DMS 273 treated with DMSO at 0.1 percent for 48 hours (cell line): ENCODE measurements at places on chromosomes 2 and 18.
A peak's percentile ranks its signal among the peaks of the same experiment; 100 is the strongest.

- no peak for DNase-seq
Measured at GRCh38 chr2:20424300-20425290, 22.3 kb upstream of the RHOB start.

- no peak for DNase-seq
Measured at GRCh38 chr18:7677001-7677400, 109.9 kb downstream of the PTPRM start.

DNA sequence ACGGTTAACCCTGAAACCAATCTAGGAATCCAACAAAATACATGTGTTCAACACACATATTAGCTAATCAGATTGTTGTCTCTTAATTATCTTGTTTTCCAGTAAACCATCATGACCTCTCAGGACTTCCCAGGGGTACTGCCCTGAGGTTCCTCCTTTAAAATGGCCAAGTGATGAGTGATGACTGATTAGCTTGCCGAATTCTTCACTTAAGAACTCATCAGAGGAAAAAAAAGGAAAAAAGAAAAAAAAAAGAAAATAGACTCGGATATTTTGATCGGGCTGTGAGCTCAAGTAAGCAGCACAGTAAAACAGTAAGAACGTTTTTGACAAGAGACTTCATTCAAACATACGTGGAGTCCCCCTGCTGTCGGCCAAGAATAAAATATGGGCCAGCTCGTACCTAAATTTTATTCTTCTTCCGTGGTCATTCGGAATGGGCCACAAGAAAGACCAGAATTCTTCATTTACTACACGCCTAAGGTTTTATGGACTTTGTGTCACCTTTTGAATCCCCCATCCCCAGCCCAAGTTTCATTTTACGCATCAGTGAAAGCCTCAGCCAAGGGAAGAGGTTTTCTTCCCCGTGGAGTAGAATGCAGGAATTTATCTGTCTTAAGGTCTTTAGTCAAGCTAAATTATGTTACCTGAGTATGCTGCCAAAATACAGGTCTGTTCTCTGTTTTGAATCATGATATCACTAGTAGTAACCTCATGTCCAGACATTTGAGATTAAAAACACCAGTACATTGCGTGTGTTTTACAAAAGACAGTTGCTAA lies 40.5 kb downstream of the COLEC12 start:
- DNase-seq: no peak

DNA sequence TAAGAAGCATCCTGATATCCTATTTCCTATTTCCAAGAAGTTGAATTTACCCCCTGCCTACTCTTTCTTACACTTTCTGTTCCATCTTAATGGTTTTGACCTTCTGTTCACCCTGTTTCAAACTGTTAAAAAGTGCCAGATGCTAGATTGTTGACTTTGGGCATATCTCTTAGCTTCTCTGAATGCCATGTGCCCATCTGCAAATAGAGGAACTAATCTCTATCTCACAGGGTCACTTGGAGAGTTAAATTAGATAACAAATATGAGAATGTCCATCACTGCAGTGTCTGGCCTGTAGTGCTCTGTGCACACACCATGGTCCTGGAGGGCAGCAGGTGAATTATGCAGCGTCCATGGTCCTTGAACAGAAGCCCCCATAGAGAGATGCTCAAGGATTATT lies 83.8 kb downstream of the LRATD1 start:
- DNase-seq: no peak

- no peak for DNase-seq
Measured at GRCh38 chr2:206004004-206004693, 81.8 kb downstream of the INO80D start.

GRCh38 chr18:59323931-59324622 lies 5.6 kb upstream of the CPLX4 start:
- no peak for DNase-seq

GRCh38 chr2:202158796-202159195 lies 79.6 kb downstream of the SUMO1 start:
- DNase-seq: peak; percentile 1

GRCh38 chr2:163633291-163633690 lies 102.5 kb downstream of the FIGN start:
- no peak for DNase-seq

DNA sequence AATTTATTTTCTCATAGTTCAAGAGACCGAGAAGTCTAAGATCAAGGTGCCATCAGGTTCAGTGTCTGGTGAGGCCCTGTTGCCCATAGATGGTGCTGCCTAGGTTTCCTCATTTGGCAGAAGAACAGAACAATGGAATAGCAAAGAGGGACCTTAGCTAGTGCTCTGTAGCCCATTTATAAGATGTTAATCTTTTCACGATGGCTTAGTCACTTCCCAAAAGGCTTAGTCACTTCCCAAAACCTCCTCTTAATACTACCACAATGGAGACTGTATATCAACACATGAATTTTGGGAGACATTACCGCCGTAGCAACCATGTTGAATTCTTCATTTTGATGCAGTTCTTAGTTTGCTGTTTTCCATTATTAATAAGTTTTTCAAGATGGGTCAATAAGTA lies 246.3 kb upstream of the NRP2 start:
- DNase-seq: no peak

DNA sequence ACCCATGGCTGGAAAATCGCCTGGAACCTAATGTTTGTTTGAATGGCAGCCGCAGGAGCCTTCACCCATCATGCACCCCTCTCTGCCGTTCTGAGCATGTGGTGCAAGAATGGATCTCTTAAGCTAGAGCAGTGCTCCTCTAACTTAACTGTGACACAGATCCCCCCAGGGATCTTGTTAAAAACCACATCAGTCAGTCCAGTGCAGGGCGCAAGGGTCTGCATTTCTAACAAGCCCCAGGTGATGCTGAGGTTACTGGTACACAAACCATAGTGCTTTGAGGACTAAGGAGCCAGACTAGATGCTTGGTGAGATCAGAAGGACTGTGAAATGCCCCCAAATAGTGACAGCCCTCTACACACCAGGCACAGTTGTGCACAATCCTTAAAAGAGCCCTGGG lies 87.1 kb upstream of the KCTD1 start:
- no peak for DNase-seq

GRCh38 chr2:108118996-108119395 lies 120.8 kb upstream of the SULT1C3 start:
- DNase-seq: no peak

GRCh38 chr2:96727431-96727830 lies 12.4 kb downstream of the LMAN2L start:
- DNase-seq: no peak

- DNase-seq: no peak
Measured at GRCh38 chr18:70673831-70674230, 385.0 kb downstream of the SOCS6 start.

- DNase-seq: peak; percentile 98
Measured at GRCh38 chr18:44742718-44743311, 62.1 kb downstream of the SETBP1 start.

DNA sequence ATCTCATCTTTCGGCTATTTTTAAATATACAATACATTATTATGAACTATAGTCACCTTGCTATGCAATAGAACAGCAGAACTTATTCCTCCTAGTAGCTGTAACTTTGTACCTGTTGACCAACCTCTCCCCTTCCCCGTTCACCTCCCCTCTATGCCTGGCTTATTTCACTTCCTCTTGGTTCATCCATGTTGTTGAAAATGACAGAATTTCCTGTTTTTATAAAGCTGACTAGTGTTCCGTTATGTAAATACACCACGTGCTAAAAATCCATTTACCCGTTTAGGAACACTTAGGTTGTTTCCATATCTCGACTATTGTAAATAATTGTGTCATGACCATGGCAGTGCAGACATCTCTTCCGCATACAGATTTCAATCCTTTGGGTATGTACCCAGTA lies 10.3 kb downstream of the ALPI start:
- DNase-seq: no peak

DNA sequence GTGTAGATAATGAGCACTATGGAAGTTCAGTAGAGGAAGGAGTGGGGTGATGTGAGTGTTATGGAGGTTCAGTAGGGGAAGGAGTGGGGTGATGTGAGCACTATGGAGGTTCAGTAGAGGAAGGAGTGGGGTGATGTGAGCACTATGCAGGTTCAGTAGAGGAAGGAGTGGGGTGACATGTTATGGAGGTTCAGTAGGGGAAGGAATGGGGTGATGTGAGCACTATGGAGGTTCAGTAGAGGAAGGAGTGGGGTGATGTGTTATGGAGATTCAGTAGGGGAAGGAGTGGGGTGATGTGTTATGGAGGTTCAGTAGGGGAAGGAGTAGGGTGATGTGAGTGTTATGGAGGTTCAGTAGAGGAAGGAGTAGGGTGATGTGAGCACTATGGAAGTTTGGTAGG lies 116.3 kb upstream of the SMAD7 start:
- no peak for DNase-seq

- DNase-seq: no peak
Measured at GRCh38 chr2:65320946-65321345, 93.3 kb downstream of the ACTR2 start.

- DNase-seq: no peak
Measured at GRCh38 chr2:63587814-63588384, 378 bp downstream of the WDPCP start.

GRCh38 chr2:115161771-115162493 lies 719.5 kb downstream of the DPP10 start:
- peak; percentile 58 for DNase-seq

GRCh38 chr18:657311-658000 lies at the start of gene TYMS:
TSS of gene TYMS (plus strand) at chr18:657653. CDS start at chr18:657743, 90 bp downstream.
- DNase-seq: peak; percentile 65

DNA sequence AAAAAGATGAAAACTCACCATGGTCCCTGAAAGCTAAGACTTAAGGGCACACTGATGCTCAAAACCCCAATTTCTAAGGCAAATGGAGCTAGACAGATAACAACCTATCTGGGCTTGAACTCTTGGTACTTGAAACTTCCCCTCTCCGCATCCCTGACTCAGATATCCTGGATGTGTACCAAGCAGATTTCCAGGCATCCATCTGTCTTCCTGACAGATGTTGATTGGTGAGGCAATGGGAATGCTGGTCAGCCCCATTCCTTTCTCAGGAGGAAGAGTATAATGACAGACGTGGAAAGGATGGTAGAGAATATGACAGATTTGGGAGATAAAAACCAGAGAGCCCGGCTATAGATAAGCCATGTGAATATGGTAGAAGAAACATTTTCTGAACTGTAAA lies 69.2 kb downstream of the ADD2 start:
- DNase-seq: no peak

DNA sequence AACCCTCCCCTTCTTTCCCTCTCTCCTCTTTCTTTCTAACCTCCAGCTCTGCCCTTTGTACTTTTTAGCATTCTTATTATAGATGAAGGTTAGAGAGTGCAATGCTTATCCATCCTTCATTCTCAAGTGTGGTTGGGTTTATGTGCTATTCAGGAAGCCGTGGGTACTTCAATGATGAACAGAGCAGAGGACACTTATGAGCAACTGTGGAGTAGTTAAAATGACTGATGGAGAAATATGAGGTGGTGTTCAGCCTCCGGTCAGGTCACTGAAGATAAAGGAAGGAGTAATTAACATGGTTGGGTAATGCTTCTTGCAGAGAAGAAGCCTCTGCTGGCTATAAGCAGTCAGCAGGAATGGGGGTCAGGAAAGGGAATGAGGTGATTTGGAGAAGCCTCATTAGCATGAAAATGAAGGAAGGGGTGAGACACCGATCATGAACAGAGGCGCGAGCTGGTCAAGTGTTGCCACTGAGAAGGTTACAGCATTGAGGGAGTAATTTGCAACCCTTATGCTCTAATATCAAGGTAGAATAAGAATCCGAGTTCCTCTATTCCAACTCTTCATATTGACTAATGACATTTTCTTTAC lies 174.7 kb downstream of the LPIN1 start:
- DNase-seq: no peak

GRCh38 chr18:48018851-48019250 lies 88.4 kb upstream of the SMAD2 start:
- no peak for DNase-seq

- DNase-seq: no peak
Measured at GRCh38 chr2:196331851-196332250, 160.5 kb upstream of the STK17B start.

DNA sequence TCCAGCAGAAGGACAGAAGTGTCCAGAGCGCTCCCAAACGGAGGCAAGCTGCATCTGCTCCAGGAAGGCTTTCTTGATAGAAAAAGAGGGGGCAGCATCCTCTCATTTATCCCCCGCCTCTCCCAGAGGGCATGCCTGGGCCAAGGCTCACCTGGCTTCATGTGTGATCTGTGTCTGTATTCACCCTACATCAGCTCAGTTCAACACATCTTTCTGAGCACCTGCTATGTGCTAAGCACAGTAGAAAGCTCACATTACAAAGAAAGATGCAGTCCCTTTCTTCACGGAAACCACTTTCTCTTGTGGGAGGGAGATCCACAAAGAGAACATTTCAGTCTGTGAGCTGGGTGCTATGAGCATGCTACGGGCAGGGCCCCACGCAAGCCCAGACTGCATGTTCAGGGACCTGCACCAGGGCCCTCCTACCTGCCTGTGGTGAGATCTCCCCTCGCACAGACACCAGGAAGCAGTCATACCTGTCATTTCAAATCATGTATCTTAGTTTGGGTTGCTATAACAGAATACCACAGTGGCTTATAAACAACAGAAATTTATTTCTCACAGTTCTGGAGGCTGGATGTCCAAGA lies 90.7 kb downstream of the PDCL3 start:
- DNase-seq: no peak

GRCh38 chr18:12307701-12308385 lies at the start of gene TUBB6:
TSS of gene TUBB6 (plus strand) at chr18:12308241. CDS start at chr18:12308293, 52 bp downstream.
- no peak for DNase-seq

GRCh38 chr2:175490360-175490791 lies 308.9 kb upstream of the ATP5MC3 start:
- no peak for DNase-seq

DNA sequence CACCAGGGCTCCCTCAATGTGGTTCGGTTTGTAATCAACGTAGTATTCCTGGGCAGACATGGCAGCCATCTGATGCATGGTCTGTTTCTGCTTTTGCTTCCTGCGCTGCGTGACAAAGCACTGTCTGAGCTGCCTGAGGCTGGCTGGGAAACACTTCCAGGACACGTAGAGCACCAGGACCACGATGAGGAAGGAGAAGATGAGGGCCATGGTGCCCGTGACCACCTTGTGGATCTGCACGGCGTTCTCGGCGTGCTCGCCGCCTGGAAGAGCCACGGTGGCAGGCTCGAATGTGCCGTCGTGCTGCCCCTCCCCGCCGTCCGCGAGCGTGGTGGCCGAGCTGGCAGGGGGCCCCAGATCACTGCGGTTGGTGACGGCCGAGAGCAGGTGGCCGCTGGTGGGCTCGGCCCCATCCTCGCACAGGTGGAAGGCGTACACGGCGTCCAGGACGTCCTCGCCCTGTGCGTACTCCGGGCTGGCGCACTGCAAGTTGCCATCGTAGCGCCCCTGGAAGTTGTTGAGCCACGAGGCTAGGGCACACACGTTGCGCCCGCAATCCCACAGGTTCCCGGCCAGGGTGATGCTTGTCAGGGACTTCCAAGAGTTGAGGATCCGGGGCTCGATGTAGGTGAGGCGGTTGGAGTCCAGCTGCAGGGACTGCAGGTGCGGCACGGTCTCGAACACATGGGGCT lies 2.1 kb downstream of the LRRTM1 start:
- no peak for DNase-seq

GRCh38 chr2:48600204-48600813 lies 17.3 kb upstream of the GTF2A1L start:
- DNase-seq: no peak

- no peak for DNase-seq
Measured at GRCh38 chr2:23627236-23628009, 242.4 kb downstream of the KLHL29 start.

GRCh38 chr2:144086965-144087364 lies 433.0 kb downstream of the ZEB2 start:
- no peak for DNase-seq
